ENCODE measurements at places on chromosomes 11 and 22.

GRCh38 chr11:69537126-69537525 is 55.7 kb downstream of the LINC01488 start:
- no peak for DNase-seq

DNA sequence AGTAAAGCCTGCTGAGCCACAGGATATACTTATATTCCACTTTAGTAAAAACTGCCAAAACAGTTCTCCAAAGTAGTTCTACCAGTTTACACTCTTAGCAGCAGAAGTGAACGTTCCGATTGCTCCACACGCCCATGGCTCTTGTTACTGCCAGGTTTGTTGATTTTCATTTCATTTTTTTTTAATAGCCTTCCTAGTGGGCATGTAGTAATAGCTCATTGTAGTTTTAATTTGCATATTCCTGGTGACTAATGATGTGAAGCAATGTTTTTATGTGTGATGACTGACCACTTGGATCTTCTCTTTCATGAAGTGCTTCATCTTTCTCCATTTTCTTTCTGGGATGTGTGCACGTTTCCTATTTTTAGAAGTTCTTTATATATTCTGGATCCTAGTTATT is 4.8 kb upstream of the C11orf97 start:
- no peak for DNase-seq

DNA sequence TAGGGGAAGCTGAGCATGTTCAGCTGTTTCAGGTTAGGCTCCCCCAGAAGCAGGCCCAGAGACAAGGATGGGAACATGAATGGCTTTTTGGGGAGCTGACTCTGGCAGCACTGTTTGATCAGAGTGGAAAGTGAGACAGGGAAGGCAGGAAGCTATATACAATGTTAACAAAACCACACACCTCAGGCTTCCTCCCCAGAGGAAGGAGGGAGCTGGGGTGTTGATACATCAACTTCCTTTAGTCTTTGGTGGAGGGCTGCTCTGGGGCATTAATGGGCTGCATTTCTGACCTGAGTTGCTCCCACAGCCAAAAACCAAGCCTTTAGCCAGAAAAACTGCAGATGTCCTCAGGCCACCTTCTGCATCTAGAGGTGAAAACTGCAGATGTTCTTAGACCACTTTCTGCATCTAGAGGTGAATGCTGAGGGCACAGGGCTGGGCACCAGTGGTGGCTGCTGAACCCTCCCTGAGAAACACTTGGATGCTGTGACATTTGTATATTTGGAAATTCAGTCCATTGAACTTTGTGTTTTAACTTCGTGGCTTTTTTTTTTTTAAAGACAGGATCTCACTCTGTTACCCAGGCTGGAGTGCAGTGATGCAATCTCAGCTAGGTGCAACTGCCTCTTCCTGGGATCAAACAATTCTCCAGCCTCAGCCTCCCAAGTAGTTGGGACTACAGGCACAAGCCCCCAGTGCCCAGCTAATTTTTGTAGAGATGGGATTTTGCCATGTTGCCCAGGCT is 49.9 kb downstream of the KIAA1671 start:
- DNase-seq, result no peak

- no peak for DNase-seq
Observed at GRCh38 chr11:106386519-106386918, 309.1 kb downstream of the AASDHPPT start.

DNA sequence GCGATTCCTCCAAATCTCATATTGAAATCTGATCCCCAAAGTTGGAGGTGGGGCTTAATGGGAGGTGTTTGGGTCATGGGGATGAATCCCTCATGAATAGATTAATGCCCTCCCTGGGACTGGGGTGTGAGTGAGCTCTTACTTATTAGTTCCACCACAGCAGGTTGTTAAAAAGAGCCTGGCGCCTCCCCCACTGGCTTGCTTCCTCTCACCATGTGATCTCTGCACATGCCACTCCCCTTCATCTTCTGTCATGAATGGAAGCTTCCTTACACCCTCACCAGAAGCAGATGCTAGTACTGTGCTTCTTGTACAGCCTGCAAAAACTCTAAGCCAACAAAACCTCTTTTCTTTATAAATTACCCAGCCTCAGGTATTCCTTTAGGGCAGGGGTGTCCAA is 8.8 kb downstream of the RRAS2 start:
- DNase-seq, result no peak

DNA sequence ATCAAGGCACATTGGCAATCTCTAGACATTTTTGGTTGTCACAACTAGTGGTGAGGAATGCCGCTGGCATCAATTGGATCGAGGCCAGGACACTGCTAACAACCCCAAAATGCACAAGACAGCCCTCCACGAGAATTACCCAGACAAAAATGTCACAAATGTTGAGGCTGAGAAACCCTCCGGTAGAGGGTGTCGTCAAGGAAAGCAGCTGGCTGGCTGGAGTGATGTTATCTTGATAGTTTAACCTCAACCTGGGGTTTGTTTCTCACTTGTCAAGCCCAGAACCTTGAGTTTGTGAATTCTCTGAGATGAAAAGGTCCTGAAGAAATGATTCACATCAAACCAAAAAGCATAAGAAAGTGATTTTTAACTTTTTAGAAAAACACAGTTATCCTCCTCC is 21.1 kb upstream of the TMPRSS13 start:
- DNase-seq, result peak; percentile 5

DNA sequence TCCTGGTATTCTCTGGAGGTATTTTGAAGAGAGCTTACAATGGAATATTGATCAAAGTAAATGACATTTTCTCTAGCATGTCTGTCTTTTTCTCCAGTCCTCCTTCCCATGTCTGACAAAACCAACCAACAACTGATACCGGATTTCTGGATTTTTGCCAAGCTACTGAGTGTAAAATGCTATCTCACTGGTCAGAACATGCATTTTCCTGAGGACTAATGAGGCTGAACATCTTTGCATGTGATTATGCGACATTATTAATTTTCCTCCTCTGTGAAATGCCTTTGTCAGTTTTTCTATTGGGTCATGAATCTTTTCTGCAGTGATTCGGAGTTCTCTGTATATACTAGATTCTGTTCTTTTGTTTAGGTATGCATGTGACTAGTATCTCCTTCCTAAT is 51.4 kb downstream of the CDON start:
- DNase-seq, result no peak

DNA sequence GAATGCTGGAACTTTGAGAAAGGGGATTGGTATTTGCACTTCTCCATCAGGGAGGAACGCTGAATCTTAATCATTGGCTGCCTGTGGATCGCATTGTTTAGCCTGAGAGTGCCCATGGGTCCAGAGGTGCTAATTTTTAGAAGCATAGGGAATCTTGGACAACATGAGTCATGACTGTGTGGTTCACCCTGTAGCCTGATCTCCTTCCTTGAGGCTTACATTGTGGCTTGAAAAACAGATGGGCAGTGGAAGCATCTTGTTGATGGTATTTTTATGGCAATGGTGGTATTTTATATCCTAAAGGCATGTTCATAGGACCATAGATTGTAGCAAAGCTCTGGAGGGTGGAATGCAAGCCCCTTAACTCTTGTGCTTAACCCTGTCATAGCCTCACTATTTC is 99.2 kb upstream of the DBX1 start:
- no peak for DNase-seq

DNA sequence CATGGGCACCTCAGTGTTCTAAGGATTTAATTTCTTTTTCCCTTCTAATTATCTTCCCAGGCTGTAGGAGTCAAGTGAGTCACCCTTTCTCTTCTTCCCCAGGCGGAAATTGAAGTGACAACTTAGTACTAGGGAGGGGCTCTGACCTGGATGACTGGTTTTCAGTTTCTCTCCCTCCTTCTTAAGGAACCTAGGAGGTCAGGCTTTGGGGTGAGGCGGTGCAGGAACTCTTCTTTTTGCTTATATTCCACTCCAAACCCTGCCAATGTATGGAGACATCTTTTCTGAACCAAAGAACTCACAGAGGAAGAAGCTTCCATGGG is 12.6 kb downstream of the ZDHHC5 start:
- peak; percentile 25 for DNase-seq

GRCh38 chr11:43486141-43486540 is 127.4 kb downstream of the TTC17 start:
- DNase-seq, result peak; percentile 65

DNA sequence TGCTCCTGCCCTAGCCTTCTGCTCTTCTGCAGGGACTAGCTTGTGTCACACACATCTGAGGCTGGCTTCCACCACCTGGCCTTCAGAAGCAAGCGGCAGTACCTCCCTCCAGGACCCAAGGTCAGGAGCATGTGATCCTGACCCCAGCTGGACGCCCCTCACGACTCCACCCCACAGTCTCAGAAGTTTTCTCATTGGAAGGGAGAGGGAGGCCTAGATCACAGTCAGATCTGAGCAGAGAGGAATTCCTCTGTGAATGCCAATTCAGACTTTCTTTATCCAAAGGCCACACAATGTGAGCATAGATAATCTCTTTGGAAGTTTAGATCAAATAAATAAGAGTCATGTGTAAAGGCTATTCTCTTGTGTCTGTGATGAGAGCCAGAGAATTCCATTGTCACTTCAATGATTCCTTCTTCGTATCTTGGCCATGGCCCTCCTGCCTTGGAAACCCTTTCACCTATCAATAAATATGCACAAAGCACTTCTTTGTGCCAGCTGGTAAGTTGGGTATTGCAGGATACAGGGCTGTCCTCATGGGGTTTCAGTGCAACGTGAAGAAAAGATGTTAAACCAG is 142.9 kb downstream of the SNX19 start:
- DNase-seq, result peak; percentile 23

DNA sequence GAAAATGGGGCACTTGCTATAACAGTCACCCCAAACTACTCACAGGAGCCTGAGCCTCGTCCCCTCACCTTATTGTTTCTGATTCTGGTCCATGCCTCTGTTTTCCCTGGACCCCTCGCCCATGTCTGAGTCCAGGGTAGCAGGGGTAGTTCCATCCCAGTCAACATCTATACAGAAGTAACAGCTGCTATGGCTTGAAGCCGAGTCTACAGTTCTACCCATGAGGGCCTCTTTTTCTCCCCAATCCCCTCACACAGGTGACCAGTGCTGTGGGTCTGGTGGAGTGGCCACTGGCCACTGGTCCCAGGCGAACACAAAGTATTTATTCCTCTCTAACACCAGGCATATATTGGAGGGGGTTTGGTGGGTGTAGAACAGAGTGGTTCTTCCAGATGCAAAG is 116.4 kb downstream of the ZNF280B start:
- no peak for DNase-seq

DNA sequence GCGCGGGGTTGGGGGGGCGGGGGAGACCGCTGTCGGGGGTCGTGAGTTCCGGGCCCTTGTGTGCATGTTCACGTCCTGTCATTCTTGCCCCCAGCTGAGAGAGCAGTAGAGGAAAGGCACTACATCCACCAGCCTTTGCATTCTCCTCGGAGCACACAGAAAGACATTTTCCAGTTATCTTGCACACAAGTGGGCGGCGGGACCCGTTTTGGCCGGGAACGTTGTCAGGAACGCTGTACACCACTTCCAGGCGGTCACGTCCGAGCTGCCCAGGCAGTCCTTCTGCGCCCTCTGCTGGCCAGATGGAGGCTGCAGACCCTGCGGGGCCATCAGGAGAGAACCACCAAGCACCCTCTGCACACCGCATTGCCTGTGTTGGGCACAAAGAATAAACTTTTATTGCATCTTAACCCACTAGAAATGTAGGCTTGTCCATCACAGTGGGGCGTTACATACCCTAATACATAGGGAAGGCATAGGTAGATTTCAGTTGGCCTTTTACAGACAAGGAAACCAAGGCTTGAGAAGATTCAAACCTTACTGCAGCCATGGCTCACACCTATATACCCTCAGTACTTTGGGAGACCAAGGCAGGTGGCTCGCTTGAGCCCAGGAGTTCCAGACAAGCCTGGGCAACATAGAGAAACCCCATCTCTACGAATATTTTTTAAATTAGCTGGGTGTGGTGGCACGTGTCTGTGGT is 2.8 kb upstream of the CDKN1C start:
- peak; percentile 92 for DNase-seq

GRCh38 chr11:99418927-99419720 is 398.4 kb downstream of the CNTN5 start:
- peak; percentile 29 for DNase-seq

DNA sequence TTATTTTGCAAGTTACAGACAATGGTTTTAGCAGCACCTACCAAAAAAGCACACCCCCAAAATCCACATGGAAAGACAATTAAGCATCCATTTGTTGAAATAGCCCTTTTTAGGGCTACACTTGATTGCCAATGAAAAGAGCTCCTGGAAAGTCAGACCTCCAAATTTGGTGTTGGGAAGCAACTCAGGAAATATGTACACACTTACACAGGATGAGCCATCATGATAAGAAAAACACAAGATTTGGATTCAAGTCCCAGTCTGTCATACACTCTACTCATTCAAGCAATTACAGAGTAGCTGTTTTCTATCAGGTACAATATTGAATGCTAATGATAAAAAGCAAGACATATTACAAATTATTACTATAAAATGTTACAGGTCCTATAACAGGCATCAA is 31.5 kb downstream of the FAM168A start:
- DNase-seq, result no peak

DNA sequence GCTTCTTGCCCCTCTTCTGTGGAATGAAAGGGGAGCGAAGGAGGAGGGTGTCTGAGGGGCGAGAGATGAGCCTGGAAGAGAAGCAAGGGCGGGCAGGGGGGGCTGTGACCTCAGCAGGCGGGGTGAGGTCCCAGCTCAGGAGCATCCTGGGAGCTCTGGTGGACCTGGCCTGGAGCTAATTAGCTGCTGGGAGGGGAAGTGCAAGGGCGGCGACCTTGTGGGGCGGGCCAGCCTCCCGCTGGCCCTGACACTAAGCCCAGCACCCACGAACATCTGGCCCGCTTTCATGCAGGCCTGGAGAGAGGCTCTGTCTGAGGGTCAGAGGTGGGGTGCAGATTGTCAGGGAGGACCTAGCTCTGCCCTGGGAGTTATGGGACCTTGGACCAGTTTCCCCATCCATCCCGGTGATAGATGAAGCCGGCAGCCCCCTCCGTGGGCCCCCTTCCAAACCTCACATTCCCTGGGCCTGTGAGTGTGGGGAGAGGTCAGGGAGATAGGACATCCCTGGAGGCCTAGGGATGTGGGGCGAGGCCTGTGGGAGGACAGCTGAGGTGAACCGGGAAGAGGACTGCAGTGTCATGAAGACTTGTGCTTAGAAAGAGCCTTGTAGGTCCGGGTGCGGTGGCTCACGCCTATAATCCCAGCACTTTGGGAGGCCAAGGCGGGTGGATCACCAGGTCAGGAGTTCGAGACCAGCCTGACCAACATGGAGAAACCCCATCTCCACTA is 28.5 kb upstream of the CD82 start:
- DNase-seq, result no peak

GRCh38 chr11:130070846-130071200 is 1.1 kb downstream of the APLP2 start:
- DNase-seq, result peak; percentile 61

DNA sequence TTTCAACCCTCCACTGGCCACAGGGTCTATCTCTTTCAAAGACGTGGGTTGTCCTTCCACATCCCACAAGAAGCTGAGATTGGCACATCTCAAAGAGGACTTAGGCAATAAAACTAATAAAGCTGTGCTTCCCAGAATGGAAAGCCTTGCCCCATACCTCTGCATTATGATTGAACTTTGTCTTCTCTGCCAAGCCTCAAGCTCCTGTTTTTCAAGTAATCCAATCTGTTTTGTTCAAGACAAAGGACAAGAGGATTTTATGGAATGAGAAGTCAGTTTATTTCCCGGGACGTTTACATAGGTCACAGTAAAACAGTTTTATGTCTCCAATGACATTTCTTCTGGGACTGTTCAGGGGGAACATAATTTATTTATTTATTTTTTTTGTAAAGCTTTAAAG is 108.4 kb downstream of the GALNT18 start:
- no peak for DNase-seq

All from choroid plexus epithelial cell (primary cell).